ENCODE measurements at places on chromosomes 2 and 18. TPM values are rescaled to one million over a fixed set of nuclear protein-coding genes. Genes with fewer than 3 reads are reported as not detected.

Gene DPYSL5
- total RNA-seq, result not detected

Gene AGXT
- not detected for total RNA-seq

Gene AAK1
- 82.6 TPM for total RNA-seq

Gene SP100
- 151 TPM for total RNA-seq

DNA sequence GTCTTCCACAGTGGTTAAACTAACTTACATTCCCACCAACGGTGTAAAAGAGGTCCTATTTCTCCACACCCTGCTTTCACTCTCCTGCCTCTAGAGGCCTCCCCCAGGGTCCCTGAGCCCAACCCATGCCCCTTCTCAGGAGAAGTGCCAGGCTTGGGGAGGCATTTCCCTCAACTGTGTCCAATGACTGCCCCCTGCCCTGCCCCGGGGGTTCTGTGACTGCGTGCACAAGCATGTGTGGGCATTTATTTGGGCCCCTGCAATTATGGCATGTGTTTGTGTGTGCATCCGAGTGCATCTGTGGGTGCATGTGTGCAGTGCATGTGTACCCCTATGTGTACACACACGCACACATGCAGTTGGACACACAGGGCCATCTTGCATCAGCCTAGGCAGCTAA is 57.3 kb downstream of the INHBB start:
- no peak for DNase-seq

DNA sequence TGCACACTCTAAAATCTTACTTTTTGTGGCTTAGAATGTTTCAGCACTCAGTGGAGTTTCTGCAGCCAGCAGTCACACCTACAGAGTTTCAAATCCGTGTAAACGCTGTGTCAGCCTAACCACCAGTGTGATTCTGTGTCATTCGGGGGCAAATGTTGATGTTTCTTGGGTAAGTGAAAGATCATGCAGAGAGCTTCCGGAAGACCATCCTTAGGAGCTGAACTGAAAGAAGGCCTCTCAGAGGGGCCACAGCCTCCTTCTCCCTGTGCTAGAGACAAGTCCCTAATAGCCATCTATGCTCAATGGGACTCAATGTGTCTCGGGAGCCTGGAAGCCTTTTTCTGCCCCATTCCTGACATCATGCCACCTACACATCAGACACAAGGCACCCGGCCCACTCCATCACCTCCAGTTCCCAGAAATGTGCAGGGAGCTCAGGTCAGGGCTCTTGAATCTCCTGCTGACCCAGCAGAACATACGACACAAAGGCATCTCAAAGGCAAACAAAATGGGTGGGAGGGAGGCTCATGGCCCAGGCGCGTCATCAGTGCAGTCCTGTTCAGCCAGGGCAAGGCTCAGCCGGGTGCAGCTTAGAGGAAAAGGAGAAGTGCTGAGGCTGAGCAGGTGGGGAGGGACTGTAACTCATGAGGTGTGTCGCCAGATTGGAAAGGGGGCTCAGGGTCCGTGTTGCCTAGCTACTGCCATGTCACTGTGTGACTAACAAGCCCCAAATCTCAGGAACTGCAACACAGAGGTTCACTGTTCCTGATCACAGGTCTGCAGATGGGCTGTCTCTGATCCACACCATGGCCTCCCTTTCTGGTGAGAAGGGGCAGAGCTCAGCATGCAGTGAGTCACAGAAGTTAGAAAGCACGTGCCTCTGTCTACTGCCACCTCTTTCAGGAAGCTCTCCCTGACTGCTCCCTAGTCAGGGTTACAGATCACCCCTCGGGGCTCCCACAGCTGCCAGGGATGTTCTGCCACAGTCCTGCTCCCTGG is 82.0 kb downstream of the SMAD7 start:
- DNase-seq, result no peak

- no peak for DNase-seq
Observed at GRCh38 chr2:64657411-64657810, 3.7 kb upstream of the SERTAD2 start.

Gene RUFY4
- not detected for total RNA-seq

Gene LRPPRC
- total RNA-seq, result 64.1 TPM

Gene ASIC4
- not detected for total RNA-seq
